ENCODE measurements at places on chromosomes 4 and X. TPM values are rescaled to one million over a fixed set of nuclear protein-coding genes. Genes with fewer than 3 reads are reported as not detected.

DNA sequence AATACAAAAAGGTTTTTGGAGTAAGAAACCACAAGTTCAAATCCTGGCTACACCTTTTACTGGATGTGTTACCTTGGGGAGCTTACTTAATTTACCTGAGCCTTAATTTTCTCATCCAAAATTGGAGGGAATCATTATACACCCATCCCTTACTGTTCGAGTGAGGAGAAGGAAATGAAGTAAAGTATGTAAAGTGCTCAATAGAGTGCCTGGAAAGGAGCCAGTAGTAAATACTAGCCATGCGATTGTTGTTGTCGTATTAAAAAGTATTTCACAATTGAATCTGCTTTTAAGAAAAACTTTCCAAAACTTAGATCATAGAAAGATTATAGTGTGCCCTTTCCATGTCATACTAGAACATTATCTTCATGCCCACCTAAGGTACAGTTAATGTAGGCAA is 124.5 kb downstream of the ATXN3L start:
- no peaks in the 10 kb centered on the region for H3K36me3 ChIP-seq
- H3K4me3 ChIP-seq, result no peak overlapping the region
- no peaks in the 10 kb centered on the region for H3K27me3 ChIP-seq
- no peak overlapping the region for H3K27ac ChIP-seq
- H3K4me1 ChIP-seq, result no peaks in the 10 kb centered on the region
- DNase-seq, result no peak

GRCh38 chrX:15976396-15976795 is 121.8 kb upstream of the AP1S2 start:
- no peaks in the 10 kb centered on the region for H3K4me1 ChIP-seq
- H3K27ac ChIP-seq, result no peak overlapping the region
- no peak for DNase-seq

DNA sequence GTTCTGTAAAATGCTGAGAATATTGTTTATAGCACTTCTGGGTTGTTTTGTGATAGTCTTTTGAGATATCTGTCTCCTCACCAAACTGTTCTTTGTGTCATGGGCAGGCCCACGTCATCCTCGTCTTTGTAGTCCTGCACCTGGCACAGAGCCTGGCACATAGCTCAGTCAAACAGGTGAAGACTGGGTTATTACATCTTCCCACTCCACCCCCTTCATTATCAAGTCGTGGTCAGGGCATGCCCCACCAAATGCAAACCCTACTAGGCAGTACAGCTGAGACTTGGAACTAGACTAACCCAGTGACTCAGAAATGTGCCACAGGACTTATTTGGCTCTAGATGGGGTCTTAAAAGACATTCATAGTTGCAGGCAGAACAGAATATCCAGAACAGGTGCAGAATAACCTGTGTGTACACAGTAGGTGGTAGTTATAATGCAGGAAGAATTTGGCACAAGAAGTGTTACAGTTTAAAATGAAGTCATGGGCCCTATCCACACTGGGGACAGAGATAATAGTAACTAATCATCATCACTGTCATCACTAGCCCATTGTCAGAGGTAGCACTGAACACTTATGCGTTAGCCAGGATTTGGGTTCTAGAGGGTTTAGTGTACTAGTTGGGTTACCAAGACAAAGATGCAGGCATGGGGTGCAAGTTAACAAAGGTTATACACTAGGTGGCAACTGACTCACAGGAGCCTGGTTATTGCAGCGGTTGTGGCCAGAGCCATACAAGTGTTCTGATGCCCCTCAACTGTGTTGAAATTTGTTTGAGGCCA is 74.9 kb downstream of the TBL1X start:
- no peak overlapping the region for H3K27ac ChIP-seq
- H3K27me3 ChIP-seq, result no peaks in the 10 kb centered on the region
- no peaks in the 10 kb centered on the region for H3K36me3 ChIP-seq
- no peaks in the 10 kb centered on the region for H3K4me1 ChIP-seq
- H3K4me3 ChIP-seq, result no peak overlapping the region

GRCh38 chr4:8131210-8131609 is 27.4 kb downstream of the ABLIM2 start:
- DNase-seq, result no peak
- H3K4me3 ChIP-seq, result no peak overlapping the region
- H3K27me3 ChIP-seq, result no peaks in the 10 kb centered on the region
- no peaks in the 10 kb centered on the region for H3K36me3 ChIP-seq
- H3K27ac ChIP-seq, result no peak overlapping the region

- no peaks in the 10 kb centered on the region for H3K36me3 ChIP-seq
- peaks cover 9% of the 10 kb centered on the region for H3K4me1 ChIP-seq
- DNase-seq, result no peak
Observed at GRCh38 chr4:84917086-84917821, 49.2 kb downstream of the WDFY3 start.

DNA sequence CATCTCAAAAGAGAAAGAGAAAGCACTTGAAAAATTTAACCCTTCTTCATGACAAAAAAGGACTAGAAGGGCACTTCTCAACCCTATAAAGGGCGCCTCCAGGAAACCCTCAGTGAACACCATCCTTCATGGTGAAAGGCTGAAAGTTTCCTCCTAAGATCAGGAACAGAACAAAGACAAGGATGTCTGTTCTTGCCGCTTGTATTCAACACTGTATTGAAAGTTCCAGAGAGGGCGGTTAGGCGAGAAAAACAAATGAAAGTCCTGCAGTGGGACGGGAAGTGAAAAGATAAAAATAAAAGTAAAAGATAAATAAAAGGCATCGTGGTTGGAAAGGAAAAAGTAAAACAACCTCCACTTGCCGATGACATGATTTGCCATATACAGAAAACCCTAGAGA is 50.9 kb downstream of the RNF212 start:
- H3K36me3 ChIP-seq, result no peaks in the 10 kb centered on the region
- no peak overlapping the region for H3K27ac ChIP-seq
- no peaks in the 10 kb centered on the region for H3K4me1 ChIP-seq
- no peaks in the 10 kb centered on the region for H3K27me3 ChIP-seq
- no peak for DNase-seq

DNA sequence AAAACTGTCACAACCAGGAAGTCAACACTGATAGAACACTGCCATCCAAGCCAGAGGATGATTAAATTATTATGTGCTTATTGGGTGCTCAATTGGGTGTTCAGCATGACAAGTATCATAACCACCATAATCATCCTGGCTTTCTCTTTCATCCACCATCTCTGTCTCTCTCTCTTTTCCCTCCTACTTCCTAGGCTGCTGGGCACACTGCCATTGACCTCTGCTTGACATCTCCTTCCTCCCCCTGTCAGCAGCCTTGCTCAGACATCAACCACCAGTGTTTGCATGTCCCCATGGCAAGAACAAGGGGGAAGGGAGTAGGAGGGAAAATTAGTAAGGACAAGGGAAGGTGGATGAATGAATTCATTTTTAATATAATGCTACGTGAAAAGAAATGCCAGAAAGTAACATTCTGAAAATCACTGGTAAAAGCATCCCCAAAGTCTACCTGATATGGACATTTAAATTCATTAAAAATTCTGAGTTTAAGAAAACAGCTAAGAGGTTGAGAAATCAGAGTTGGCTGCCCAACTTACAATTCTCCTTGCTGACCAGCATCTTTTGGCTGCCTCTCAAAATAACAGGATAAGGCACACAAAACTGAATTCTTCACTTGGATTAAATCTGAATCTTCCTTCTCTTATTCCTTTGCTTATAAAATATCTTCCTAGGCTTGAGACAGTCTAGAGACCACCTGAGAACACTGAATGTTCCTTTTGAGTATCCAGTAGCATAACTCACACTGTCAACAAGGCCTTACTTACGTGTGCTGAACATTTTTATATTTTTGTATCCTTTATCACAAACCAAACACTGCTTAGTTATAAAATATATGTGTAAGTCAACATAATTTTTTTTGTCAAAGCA is 48.5 kb downstream of the SNCA start:
- no peak overlapping the region for H3K4me3 ChIP-seq
- no peaks in the 10 kb centered on the region for H3K27me3 ChIP-seq
- peak; percentile 69 for DNase-seq
- H3K4me1 ChIP-seq, result no peaks in the 10 kb centered on the region

GRCh38 chrX:130758072-130758471 is 144.9 kb downstream of the ENOX2 start:
- H3K27ac ChIP-seq, result no peak overlapping the region
- DNase-seq, result no peak
- no peaks in the 10 kb centered on the region for H3K4me1 ChIP-seq
- no peaks in the 10 kb centered on the region for H3K36me3 ChIP-seq

DNA sequence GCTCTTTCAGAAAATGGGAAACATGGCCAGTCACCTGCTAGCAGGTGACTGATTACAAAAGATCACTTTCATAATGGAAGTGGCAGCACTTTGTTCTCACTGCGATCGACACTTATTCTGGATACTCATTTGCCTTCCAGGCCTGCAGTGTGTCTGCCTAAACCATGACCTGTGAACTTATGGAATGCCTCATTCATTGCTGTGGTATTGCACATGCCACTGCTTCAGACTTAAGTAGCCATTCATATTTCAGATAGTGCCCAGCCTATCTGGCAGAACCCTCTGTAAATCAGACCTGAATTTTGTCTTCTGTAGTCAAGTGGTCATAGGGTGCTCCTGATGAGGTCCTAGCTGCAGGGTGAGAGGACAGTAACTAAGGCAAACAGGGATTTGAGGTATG is 23.3 kb upstream of the MGST2 start:
- no peaks in the 10 kb centered on the region for H3K27me3 ChIP-seq
- no peak for DNase-seq
- H3K27ac ChIP-seq, result no peak overlapping the region
- no peaks in the 10 kb centered on the region for H3K36me3 ChIP-seq
- no peak overlapping the region for H3K4me3 ChIP-seq

DNA sequence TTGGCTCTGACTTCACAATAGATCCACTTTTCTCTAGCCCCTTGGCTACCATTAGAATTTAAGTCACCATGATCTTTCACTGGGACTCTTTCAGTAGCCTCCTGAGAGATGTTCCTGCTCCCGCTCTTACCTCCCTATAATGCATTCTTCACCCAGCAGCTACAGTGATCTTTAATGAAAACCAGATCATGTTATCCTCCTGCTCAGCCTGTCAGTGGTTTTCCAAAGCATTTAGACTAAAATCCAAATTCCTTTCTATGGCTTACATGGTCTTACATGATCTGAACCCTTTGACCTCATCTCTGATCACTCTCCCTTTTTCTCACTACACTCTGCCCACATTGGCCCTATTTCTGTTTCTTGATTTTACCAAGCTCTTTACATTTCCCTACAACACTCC is 18.3 kb upstream of the RPS6KA3 start:
- no peak overlapping the region for H3K27ac ChIP-seq
- no peaks in the 10 kb centered on the region for H3K36me3 ChIP-seq
- H3K27me3 ChIP-seq, result no peaks in the 10 kb centered on the region

GRCh38 chr4:106315476-106315967 is 487 bp downstream of the TBCK start:
- H3K4me1 ChIP-seq, result peaks cover 3% of the 10 kb centered on the region
- DNase-seq, result peak; percentile 47
- no peaks in the 10 kb centered on the region for H3K36me3 ChIP-seq
- H3K27ac ChIP-seq, result peak overlapping the region; percentile 98

DNA sequence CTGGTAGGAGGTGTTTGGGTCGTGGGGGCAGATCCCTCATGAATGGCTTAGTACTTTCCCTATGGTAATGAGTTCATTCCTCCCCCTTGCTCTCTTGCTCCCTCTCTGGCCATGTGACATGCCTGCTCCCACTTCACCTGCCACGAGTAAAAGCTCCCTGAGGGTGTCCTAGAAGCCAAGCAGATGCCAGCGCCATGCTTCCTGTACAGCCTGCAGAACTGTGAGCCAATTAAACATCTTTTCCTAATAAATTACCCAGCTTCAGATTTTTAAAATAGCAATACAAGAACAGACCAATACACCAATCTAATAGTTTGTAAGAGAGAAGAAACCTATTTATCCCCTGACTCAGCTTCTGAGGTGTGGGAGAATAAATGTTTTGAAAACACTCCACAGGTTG is 60.5 kb downstream of the FGFBP1 start:
- no peak overlapping the region for H3K27ac ChIP-seq
- no peak for DNase-seq
- H3K4me1 ChIP-seq, result no peaks in the 10 kb centered on the region
- H3K36me3 ChIP-seq, result no peaks in the 10 kb centered on the region

SPIN2A gene
- 1.5 TPM for total RNA-seq

CPLX1 gene
- total RNA-seq, result 5.2 TPM
